IMR-90 (cell line): ENCODE measurements at places on chromosomes 12 and 14. TPM values are rescaled to one million over a fixed set of nuclear protein-coding genes. Genes with fewer than 3 reads are reported as not detected.

GRCh38 chr12:31471823-31472222 is 119.1 kb downstream of the DENND5B start:
- no peak for DNase-seq

KERA gene
- total RNA-seq = not detected in 2 replicates

ENDOU gene
- total RNA-seq = under 0.01 TPM in 2 replicates

DNA sequence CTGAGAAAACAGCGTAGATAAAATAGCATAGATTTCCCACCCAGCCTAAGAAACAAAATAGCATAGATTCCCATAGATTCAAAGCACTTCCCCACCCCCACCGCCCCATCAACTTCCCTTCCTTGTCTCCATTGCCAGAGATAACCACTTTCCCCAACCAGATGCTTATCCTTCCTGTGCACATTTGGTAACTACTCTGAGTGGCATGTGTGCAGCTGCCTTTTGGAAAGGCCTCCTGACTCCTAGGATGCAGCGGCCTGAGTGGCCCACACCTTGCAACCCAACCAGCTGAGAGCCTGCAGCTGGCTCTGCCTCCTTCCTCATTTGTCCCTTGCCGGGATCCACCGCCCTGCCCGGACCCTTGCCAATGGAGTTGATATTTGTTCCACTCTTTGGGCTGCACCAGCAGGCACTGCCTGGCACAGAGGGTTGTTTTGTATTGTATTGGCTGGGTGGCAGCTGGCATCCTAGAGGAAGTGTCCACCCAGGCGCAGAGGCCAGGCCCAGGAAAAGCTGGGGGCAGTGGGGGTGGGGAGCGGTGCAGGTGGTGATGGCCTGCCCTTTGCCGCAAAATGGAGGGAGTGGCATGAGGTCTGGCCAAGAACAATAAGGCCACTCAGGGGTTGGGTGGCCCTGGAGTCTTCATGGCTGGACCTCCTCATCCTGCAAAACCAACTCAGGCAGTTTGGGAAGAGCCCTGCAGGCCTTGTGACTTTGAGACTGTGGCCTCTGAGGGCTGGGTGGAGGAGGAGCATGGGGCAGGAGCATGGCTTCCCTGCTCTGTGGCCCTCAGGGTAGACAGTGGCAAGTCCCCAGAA is 4.9 kb downstream of the SLC48A1 start:
- no peak for DNase-seq

- no peak for DNase-seq
Observed at GRCh38 chr14:84323450-84323849, 1206.5 kb upstream of the FLRT2 start.

C12orf42 gene
- total RNA-seq = not detected in 2 replicates

GRCh38 chr14:100540926-100541620 is 46.1 kb downstream of the BEGAIN start:
- no peak for DNase-seq
